Right ventricle myocardium superior (tissue), 1 donor: ENCODE measurements at places on chromosomes 1 and 21.

GRCh38 chr1:23650344-23650990 is 41.1 kb upstream of the RPL11 start:
- peak; percentile 84 for DNase-seq

DNA sequence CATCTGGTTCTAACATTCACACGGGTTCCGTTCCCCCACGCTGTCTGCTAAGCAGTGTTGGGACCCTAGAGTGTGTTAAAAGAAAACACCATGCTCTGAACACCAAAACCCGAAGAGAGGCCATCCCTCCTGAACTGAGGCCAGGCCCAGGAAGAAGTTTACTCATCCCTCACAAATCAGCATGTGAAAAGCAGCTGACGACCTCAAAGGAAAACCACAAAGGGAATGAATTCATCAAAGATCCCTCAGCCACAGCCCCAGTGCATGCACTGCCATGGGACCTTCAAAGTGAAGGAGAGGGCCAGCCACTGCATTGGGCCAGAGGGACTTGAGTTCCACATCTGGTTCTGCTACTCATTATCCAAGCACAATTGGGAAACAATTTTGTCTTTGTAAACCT is 7.0 kb upstream of the PSEN2 start:
- DNase-seq: no peak

DNA sequence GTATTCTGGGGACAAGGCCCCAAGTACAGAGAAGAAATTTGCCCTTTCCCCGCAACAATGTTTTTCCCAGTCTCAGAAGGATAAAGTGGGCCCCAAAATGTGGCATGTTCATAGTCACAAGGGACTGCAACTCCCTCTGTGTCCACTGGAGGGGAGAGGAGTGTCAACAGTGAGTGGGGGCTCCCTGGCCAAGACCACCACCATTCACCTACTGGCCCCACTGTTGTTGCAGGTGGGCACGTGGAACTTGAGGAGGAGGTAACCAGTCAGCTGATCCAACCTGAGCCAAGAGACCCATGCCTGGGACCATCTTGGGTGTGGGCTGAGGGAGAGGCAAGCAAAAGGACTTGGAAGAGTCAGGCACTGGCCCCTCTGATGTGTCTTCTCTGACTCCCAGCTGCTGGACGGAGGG is 777 bp downstream of the NUDT17 start:
- no peak for DNase-seq

DNA sequence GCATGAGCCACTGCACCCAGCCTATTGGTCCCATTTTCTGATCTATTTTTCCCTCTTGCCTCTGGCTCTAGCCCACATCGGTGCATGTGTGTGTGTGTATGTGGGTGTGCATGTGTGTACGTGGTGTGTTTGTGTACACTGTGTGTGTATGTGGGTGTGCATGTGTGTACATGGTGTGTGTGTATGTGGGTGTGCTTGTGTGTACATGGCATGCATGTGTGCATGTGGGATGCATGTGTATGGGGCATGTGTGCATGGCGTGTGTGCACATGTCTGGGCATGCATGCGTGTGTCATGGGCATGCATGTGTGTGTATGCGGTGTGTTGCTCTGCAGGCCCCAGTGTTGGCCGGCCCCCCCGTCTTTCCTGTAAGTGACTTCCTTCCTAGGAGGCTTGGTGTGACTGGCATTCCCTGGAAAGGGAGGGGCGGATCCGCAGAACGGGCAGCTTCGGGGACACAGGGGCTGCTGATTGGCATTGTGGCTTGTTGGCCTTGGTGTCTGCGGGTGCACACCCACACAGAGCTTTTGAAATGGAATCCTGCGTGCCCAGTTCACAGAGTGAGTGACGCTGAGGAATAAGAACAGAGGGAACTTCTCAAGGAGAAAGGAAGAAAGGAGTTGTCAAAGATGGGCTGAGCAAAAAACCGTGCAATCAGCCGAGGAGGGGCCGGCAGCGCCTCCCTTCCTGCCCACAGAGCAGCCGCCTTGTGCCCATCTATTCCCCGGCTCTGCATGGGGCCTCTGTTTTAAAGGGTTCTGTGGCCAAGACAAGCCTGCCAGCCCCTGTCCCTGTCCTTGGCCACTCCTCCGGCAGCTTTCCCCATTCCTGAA is 8.0 kb downstream of the PDXK start:
- DNase-seq: peak; percentile 74

- DNase-seq: no peak
Observed at GRCh38 chr1:177384461-177384860, 213.7 kb downstream of the BRINP2 start.

DNA sequence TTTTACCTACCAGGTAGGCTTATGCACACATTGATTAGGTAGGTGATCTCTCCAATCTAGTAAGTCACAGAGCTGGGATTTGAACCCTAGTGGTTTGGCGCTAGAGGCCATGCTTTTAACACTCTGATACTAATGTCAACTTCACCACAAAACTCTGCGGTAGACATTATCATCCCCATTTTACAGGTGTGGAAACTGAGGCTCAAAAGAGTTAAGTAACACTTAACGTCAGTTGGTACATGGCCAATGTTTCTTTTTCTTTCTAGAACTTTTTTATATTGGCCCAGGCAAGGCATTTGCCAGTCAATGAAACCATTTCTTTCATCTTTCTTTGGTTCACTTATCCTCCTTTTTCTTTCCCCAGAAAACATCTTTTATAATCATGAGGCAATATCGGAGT is 95.9 kb upstream of the KIF26B start:
- no peak for DNase-seq

DNA sequence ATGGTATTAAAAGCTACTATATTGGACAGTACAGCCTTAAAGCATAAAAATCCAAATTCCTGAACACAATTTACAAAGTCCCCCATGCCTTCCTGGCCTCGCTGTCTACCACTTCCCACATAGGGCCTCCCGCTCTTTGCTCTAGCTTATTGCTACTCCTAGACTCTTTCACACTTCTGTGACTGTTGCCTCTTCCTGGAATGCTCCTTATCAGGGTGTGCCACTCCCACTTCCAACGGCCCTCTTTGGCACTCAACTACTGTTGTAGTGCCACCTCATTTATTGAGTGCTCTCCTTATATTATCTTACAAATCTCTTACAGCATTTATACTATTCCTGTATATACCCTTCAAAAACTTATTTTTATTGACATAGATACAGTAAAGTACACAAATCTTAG is 4.8 kb downstream of the SARS1 start:
- no peak for DNase-seq

DNA sequence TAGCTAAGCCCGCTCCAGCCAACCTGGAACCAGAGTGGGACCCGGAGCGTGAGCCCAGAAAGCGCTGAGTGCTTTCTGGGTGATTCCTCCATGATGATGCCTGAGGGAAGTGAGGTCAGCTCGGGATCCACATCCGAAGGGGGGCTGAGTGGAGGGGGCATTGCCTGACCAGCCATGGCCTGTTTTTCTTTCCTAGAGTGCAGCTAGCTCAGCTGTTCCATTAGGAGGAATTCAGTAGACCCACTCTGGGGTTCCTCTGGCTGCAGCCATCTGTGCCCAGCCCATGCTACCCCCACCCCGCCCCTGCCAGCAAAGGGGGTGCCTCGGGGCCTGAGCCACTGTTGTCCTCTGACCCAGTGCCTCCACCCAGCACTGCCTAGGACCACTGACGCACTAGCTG is 9.6 kb upstream of the SLC25A34 start:
- no peak for DNase-seq

- no peak for DNase-seq
Observed at GRCh38 chr1:180168786-180169639, 14.3 kb downstream of the QSOX1 start.

GRCh38 chr1:12052008-12052573 is 11.0 kb upstream of the TNFRSF8 start:
- DNase-seq: peak; percentile 71

GRCh38 chr21:36436829-36437744 is 42.8 kb downstream of the CLDN14 start:
- no peak for DNase-seq

- DNase-seq: no peak
Observed at GRCh38 chr1:186894415-186894814, 65.7 kb downstream of the PLA2G4A start.

- DNase-seq: no peak
Observed at GRCh38 chr21:30251781-30252180, 31.0 kb downstream of the KRTAP24-1 start.

GRCh38 chr1:228291906-228292608 is 84.2 kb downstream of the OBSCN start:
- peak; percentile 25 for DNase-seq

- DNase-seq: no peak
Observed at GRCh38 chr1:76625886-76626678, 241.2 kb upstream of the ST6GALNAC5 start.

- no peak for DNase-seq
Observed at GRCh38 chr1:210746024-210746731, 387.8 kb downstream of the KCNH1 start.

DNA sequence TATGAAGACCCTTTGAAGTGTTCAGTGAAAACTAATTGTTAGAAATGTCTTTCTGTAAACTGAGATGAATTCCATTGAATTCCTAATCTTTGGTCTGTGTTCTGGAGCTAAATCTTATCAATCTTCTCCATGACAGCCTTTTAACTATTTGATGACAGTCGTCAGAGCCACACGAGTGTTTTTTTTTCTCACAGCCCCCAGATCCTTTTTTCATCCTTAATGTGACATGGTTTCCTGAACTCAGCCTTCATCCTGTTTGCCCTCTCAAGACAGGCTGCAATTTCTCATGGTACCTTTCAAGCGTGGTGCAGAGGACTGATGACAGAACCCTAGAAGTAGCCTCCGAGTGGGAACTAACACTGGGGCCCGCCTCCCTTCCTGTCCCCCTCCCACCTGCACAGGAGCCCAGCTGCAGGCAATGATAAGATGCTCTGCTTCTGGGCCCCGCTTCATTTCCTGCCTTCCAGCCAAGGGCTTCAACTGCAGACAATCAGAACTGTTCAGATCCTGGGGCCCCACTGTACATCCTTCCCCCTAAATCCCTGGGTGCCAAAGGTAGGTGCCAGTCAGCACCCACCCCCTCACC is 114.6 kb upstream of the VAV3 start:
- no peak for DNase-seq

GRCh38 chr21:35222021-35222420 is 172.9 kb upstream of the RUNX1 start:
- DNase-seq: no peak

DNA sequence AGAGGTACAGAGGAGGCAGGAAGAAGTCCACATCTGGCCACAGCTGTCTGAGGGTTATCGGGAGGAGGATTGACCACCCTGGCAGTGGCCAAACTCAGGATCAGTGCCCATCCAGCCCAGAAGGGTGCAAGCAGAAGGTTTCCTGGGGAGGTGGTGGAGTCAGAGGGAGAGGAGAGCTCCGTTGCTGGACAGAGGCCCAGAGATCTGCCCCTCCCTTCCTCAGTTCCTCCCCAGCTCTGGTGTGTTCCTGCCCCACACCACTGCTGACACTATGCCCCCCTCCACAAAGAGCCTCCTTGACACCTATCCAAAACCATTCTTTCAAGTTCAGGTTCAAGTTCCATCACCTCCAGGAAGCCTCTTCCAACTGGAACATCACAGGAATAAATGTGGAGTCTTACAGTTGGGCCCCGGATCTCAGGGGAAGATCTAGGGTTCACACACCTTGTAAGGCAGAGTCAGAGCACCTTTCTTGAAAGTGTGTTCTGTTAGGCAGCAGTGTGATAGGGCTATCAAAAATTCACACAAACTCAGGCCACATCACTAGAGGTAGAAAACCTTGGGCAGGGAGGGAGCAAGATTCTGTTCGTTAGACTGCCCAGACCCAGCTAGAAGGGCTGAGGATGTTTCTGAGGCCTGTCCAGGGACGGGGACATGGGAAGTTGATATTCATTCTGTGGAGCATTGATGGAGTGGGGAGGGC is 7.4 kb downstream of the LDLRAD1 start:
- no peak for DNase-seq

DNA sequence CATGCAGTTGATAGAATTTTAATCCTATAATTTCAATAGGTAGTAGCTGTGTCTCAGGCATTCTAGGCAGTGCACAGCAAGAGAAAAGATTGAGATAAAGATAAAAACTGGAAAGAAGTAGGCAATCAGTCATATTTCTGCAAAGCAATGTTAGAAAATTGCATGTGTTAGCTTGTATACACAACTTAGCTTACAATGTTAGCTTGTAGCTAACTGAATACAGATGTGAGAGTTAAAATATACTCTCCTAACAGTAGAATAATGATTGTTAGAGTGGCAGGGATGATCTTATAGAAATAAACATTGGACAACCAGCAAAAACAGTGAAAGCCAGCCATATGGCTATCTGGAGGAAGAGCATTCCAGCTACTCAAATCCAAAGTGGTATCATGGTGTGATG is 29.0 kb downstream of the PTPRC start:
- no peak for DNase-seq

DNA sequence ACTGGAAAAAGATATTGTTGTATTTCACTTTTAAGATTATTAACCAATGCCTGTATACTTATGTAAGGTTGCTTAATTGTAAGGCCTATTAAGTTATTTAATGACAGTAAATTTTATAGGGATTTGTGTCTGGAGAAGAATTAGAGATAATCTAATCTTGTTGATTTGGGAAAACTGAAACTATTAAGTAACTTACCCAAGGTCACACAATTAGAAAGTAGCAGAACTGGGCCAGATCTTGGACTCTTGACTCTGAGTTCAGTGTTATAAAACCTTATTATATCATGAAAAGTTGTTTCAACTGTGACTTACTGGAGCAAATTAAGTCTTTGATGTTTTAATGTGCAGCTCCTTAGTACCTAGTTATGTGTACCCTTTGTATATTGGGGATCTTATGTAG is 38.5 kb downstream of the CAMTA1 start:
- no peak for DNase-seq

GRCh38 chr1:222233444-222234158 is 314.3 kb downstream of the HHIPL2 start:
- DNase-seq: no peak

DNA sequence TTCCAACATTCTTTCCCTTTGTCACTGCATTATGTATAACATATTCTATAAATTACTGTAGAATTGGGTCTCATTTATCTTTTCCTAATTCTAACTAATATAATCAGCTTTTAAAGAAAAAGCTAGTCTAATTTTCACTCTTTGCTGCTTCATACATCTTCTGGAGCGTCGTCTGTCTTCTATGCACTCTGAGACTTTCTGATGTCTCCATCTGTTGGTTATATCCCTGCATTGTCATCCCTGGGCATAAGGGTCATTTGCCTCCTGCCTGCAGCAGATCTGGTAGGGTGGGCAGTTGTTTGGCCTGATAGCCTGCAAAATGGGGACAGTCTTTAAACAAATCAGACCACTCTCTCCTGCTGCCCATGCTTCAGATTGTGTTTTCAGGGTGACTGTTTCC is 40.8 kb upstream of the DYNLT5 start:
- no peak for DNase-seq
